Stimulated activated CD8-positive, alpha-beta memory T cell treated with anti-CD3 and anti-CD28 coated beads, Interleukin-4, amount 100 ng/mL, for 24 hours (primary cell): ENCODE measurements at places on chromosomes 6 and 20.
A peak's percentile ranks its signal among the peaks of the same experiment; 100 is the strongest.

- DNase-seq = no peak
These were observed 54.7 kb downstream of the YTHDF1 start for GRCh38 chr20:63161176-63161651.

DNA sequence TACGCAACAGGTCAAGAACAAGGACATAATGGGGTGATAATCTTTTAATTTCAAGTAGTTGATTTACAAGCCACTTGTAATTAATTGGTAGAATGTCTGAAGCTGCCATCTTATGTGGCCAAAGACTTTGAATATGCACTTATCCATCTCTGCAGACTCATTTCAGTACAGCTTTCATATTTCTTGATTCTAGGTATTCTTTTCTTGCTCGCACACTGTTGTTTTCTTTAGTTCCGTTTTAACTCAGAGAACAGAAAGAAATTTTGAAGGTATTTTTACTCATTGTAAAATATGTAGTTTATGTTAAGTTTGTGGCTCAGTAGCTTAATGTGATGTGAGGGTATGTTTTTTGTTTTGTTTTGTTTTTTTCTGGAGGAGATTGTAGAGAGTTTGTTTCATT lies 73.9 kb downstream of the UBR2 start:
- DNase-seq = no peak

- DNase-seq = no peak
These were observed 801.4 kb upstream of the EYS start for GRCh38 chr6:66508433-66508832.

DNA sequence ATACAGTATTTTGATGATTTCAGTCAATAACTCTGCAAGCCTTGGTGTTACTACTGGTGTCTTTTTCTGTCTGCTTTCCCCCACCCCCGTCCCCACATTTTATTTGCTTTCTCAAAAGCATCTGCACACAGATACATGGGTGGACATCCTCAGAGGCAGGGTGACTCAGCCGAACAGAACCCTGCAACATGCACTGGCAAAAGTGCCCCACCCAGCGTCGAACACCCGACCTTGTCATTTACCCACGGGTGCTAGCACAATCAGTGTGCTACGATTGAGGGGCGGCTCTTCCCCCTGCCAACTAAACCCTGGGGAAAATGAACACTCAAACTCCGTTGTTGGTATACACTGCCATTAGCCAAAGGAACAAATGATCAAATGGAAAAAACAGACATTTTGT lies 115.9 kb upstream of the NAA20 start:
- DNase-seq = no peak

- DNase-seq = no peak
These were observed 67.9 kb upstream of the DOK5 start for GRCh38 chr20:54407459-54407858.

- DNase-seq = no peak
These were observed 265.5 kb downstream of the KHDC1L start for GRCh38 chr6:72959821-72960220.

- DNase-seq = no peak
These were observed 604 bp downstream of the SH3BGRL2 start for GRCh38 chr6:79631693-79632172.

DNA sequence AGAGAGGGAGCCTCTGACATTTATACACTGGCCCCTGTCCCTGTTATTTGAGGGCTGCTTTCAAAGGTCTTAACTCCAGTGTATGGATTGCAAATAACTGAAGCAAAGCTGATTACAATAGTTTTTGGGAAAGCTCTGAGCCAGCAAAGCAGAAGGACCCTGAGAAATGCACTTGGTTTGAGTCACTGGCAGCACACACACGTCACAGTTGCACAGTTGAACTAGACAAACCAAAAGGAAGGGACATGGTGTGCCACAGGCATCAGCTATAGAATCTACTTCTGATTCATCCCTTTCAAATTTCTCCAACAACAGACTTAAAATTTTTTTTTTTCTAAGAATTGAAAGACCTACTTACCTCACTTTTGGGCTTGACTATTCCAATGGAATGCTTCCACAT lies 56.4 kb downstream of the SNRNP48 start:
- no peak for DNase-seq

DNA sequence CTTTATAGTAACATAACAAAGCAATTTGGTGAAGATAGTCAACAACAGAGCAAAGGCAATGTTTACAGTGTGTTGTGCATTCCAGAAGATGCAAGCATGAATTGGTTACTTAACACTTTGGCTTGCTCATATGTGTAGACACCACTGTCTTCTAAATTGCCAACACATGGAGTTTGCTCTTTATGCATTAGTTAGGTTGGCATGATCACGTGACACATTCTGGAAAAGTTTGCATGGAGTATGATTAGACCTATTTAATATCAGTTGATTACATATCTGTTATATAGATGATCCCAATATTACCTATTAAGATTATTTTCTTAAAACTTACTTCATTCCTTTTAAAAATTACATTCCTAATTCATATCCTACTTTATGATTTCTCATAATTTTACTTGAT lies 197.6 kb downstream of the RIMS1 start:
- DNase-seq = no peak

DNA sequence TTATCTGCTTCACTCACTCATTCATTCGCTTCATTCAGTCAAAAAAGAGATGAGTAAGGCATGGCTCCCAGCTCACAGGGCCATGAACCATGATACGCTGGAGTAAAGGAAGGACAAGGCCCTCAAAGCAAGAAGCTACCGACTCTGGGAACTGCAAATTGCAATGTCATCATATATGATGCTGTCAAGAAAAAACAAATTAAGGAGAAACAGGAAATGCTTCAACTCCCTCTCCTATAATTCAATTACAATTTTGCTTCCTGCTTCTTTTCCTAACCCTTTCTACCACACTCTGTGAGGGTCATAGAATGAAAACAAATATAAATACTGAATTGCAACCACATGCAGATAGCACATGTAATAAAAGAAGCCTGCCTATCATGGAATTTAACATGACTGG lies 725.7 kb upstream of the FLRT3 start:
- no peak for DNase-seq

DNA sequence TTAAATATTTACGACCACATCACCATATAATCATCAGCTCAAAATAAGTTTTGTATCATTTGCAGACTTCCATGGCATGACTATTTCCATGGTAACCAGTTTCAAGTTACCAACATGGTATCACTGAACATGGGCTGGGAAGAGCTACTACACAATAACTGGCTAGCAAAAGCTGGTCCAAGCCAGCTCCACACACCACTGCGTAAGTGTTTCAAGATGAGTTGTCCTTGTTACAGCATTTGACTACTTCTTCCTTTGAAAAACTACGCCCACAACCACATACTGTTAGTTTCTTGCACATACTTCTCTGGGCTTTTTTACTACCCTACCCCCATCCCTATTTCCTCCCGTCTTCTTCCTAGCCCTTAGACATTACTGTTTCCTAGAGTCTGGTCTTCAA lies 8.5 kb downstream of the CD164 start:
- DNase-seq = no peak

DNA sequence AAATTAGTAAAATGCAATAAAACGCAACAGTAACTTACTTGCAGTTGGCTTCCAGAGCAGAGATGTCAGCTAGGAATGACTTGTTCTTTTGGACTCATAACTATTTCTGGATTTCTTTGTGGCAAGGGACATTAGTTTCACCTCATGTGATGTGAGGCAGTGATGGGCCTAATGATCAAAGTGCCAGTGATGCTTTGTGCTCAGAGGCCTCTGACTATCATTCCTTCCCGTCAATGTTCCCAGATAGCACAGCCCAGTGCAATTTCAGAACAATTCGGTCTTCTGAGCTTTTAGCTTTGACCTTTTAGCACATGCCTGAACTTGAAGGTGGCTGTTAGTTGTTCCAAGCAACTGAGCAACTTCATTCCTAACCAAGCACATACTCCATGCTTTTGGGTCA lies 596.8 kb downstream of the TFAP2B start:
- DNase-seq = no peak

DNA sequence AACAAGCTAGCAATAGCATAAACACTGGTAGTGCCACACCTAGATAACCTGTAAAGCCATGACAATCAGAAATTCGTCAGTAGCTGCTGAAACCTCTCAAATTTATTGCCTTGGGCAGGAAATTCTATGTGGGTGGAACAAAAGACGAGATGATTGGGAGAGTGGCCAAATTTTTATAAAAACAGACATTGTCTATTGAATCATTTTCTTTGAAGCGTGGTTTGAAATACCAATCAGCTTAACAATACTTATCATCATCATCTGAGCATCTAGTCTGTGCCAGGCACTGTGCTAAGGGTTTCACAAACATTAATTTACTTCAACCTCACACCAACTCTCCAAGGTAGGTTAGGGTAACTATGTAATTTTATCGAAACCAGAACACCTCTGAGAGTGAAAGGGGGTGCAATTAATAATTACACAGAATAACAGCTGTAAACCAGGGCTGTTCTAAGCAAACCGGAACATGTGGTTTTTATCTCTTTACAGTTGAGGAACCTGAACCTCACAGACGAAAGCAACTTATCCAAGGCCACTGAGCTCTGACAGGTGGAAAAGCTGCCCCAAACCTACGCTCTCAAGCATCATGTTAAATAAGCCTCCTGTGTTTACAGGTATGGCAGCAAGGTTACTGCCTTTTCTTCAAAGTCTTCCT lies 43.4 kb downstream of the NHSL1 start:
- no peak for DNase-seq

- DNase-seq = no peak
These were observed 11.7 kb upstream of the SPO11 start for GRCh38 chr20:57317789-57318371.

DNA sequence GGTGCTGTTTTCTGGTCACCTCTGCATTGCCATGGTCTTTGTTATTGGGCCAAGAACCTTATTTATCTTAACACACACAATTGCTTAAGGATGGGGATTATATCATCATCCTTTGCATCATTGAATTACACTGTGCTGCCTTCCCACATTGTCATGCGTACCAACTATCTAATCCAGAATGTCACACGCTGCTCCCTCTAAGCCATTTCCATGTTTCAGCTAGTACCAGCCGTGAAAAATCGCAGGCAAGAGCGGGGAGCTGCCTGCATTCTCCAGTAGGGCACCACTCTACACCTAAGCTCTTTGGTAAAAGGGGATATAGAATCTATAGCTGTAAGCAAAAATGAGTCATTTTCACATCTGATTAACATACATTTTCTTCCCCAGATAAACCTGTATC lies 277.0 kb downstream of the PRL start:
- no peak for DNase-seq

GRCh38 chr6:16602035-16602434 lies 159.2 kb downstream of the ATXN1 start:
- peak; percentile 7 for DNase-seq

DNA sequence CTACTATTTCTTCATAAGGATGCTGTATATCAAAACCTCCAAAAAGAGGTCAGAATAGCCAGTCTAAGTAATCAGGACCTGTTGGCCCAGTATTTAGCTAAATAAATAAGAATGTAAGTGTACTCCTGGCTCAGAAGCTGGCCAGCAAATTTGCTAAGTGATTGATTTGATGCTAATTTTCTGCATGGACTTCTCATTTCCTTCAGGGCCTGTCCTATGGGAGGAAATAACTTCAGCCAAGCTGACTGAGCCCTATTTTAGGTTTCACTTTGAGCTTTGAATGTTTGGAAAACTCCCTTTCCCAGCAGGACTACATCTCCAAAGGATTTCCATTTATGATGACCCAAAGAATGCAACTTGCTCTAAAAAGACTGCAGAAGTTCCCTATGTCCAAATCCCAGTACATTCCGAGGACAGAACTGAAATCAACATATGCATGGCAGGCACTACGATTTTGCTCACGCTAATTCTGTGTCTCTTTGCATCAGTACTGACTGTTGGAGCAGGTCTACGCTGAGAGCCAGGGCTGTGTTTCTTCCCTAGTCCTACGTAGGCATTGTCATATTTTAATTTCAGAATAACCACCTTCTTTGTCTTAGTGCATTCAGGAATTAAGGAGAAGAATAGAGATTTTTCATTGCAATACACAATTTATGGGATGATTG lies 441.4 kb upstream of the PLCB4 start:
- DNase-seq = no peak

- DNase-seq = no peak
These were observed 3.0 kb downstream of the PRSS16 start for GRCh38 chr6:27250277-27251111.

DNA sequence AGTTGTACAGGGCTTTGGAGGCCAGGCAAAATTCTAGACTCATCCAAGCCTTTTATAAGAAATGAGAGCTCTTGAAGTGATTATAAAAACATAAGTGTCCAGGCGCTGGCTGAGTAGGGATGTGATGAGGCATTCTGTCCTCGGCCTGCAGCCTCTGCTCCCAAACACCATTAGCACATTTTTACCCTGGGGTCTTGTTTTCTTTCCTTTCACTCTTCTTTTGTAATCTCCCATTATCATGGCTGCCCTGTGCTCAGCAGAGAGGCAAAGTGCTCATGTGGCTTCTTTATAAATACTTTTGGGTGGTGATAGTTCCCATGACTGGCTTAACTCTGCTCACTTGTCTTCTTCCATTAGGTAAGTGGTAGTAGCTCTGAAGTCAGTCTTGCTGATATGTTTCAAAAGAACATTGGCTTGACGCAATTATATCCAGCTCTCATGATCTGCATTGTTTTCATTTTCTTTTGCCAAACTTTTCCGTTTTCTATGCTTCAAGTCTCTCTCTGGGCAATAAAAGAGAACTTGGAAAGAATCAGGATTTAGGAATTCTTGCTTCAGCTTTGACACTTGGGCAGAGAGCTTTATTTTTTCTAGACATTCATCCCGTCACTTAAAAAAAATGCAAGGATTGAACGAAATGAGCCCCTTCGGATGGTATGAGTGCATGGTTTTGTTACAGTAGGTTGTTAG lies 61.1 kb downstream of the CAP2 start:
- no peak for DNase-seq

DNA sequence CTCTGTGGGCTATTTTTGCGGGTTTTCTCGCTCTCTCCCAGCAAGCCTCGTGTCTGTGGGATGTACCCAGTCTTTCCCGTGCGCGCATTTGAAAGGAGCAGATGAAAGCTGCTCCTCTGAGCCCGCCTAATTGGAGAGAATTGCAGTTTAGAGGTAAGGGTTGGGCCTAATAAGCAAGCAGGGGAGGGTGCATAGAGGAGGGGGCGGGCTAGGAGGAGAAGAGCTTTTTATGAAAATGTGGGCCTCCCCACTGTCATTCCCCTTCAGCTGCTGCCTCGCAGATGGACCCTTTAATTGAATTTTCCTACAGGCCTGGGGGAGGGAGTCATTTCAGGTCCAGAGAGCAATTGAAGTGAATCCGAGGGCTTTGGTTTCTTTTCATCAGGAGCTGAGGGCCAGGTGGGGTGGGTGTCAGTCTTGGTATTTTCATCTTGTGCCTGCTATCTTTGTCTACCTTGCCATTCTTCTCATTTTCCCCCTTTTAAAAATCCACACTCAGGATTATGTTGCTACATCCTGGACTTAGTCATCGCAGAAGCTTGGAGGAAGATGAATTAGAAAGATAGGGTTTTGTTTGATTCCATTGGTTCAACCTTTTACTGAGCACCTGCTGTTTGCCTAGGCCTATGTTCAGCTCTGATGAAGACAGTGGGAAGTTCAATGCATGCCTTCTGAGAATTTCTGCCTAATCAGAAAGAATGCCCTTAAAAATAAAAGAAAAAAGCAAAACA lies 423.4 kb downstream of the CD83 start:
- DNase-seq = no peak
